ENCODE measurements at places on chromosomes 4 and X.

DNA sequence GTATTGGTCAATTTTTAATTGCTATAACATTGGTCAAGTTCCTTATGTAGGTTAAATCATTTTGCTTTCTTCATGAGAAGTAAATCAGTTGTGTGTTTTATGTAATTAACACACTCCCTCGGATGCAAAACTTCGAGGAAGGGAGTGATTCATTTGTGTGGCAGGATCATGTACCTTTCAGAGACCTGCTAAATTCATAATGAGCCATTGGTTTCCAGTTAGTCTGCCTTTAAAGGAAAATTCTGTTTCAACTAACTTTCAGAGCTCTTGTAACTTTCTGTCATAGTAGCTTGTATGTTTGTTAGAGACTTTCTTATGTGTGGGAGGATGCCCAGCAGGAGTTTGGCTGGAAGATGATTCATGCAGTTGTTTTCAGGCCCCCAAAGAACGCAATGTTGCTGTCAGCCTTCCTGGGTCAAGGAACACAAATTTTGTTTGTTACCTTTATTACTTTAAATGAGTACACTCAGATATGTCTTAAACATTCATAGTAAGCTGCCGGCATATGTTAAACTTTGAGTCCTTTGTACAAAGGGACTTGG is 72.1 kb downstream of the GPR101 start:
- DNase-seq = no peak

DNA sequence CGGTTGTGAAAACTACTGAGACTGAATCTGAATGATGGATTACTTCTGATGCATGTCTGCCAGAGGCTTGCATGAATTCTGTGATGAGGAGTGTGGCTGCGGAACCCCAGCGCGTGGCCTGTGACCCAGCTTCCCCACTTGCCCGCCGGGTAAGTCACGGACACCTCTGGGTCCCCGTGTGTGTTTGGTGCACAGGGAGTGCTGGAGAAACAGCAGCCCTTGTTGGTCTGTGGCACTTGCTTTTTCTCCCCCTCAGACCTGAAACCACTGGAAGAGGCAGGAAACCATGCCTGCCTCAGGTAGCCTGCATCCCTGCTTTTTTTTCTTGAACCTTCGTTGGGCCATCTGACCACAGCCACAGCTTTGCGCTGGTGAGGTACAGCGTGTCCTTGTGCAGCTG is 51.9 kb upstream of the TADA2B start:
- no peak for DNase-seq

GRCh38 chrX:71533851-71534561 is 1.1 kb downstream of the OGT start:
- peak; percentile 36 for DNase-seq

DNA sequence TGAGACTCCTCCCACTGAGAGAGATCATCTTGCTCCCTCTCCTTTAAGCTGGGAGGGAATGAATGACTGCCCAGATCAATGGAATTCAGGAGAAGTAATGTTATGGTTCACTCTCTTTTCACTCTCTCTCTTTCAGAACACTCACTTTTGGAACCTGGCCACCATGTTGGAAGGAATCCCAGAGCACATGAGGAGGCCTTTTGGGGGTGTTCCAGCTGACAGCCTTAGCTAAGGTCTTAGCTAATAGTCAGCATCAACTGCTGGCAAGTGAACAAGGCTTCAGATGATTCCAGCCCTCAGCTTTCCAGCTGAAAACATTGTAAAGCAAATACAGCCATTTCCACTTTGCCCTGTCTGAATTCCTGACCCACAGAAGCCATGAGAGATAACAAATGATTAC is 124.0 kb upstream of the CLNK start:
- no peak for DNase-seq

DNA sequence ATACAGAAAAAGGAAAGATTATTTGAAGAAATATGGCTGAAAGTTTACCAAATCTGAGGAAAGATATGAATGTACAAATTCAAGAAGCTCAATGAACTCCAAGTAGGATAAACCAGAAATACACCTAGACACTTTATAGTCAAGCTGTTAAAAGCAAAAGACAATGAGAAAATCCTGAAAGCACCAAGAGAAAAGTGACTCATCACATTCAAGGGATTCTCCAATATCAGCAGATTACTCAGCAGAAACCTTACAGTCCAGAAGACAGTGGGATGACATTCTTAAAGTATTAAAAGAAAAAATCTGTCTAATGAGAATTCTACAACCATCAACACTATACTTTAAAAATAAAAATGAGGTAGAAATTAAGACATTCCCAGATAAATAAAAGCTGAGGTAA is 223.8 kb upstream of the ZCCHC13 start:
- DNase-seq = no peak

GRCh38 chrX:118552121-118552900 is 56.7 kb downstream of the DOCK11 start:
- no peak for DNase-seq

DNA sequence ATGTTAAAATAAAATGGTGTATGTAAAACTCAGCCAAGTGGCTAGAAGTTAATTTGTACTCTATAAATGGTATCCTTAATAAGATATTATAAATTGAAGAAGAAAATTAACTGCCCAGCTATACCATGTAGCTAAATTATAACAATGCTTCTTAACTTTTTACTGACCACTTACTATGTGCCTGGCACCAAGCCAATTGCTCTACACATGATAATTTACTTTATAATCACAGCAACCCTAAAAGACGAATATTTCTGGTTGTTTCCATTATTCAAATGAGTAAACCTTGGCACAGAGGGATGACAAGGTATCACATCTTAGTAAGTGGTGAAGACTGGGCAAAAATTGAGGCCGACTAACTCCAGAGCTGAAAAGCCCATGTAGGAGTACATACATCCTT is 1506.6 kb downstream of the PCDH7 start:
- DNase-seq = no peak

GRCh38 chrX:133448512-133449076 is 33.3 kb upstream of the GPC4 start:
- DNase-seq = no peak

DNA sequence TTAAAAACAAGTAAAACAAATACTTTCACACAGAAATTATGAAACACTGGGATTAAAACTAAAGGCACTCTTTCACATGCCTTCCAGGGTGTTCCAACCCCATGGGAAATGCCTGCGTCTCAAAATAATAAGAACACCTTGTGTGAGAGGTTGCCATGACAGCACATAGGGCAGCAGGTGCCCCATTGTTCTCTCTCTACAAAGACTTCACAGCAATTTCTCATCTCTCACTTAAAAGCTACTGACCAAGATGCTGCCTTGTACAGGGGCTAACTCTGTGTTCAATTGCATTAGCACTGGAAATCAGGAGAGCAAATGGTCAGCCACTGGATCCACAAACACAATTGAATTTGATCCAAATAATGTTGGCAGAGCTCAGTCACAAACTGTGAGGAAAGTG is 102.5 kb upstream of the GALNTL6 start:
- DNase-seq = no peak

Measured in stimulated activated CD8-positive, alpha-beta memory T cell treated with anti-CD3 and anti-CD28 coated beads, Interleukin-7, amount 100 ng/mL, for 1 hour (primary cell).